ENCODE measurements at places on chromosomes 6 and 20.
A peak's percentile ranks its signal among the peaks of the same experiment; 100 is the strongest.

DNA sequence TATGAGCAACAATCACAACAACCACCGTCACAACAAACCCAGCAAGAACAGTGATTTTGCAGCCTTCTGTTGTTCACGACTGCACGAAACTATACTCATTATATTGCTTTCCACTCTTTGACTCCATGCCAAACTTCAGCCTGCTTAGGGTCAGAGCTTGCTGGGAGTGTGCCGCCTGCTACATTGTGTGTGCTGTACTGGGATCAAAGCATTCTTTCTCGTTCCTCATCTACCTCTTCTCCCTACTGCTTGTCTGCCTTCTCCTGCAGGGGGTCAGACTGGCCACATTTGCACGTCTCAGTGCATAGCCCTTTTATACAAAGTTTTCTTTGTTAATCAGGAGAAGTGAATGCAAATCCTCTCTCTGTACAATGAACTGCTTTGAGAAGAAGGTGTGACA, 401.6 kb upstream of the CITED2 start:
- no peak for DNase-seq

- no peak for DNase-seq
Observed at GRCh38 chr20:60803335-60804055, 448.6 kb upstream of the CDH4 start.

- no peak for DNase-seq
Observed at GRCh38 chr6:24659561-24659960, 7.1 kb downstream of the TDP2 start.

DNA sequence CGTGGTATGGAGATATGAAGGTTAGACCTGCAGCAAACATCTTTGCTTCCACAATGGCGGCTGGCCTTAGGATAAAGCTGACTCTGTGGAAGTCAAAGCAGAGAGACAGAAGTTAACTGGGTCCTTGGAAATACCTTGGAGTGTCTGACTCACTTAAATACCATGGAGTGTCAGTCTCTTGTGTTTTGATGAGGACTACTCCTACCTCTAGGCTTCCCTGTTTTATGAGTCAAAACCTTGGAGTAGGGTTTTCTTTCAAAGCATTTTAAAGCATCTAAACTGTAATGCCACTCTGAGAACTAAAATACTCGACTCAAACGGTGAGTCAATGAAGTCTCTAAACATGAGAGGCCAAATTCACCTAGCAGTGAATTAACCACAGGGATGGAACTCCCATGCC, 329.1 kb downstream of the SAMD5 start:
- DNase-seq, result no peak

DNA sequence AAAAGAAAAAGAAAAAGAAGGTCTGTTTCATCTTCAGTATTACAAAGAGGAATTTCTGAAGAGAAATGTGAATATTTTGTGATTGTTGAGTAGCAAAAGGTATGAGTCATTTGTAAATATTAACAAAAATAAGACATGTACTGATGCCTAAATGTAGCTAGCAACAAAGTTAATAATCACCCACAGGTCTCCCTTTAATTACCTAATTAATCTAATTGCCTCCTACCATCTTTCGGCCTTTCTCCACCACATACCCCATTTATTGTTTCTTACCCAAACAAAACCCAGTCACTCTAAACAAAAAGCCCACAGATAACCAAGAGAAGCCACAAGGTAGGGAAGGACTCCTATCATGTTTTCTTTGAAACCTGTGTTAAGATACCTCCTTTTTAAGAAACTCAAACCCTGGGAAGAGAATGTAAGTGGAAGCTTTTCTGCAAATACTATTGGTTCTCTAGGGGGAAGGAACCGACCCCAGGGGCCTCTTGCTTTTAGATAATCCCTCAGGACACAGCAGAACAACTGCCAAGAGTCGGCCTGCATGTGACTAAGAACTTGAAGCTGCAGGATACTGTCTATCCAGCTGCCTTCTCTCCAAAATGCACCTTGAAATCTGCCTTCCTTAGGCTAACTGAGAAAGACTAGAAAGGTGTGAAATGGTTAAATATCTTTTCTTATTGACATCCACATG, 16.1 kb upstream of the STK38 start:
- no peak for DNase-seq

- no peak for DNase-seq
Observed at GRCh38 chr6:42418724-42419123, 33.0 kb downstream of the TRERF1 start.

GRCh38 chr20:58665606-58666005, 14.5 kb downstream of the STX16 start:
- no peak for DNase-seq

DNA sequence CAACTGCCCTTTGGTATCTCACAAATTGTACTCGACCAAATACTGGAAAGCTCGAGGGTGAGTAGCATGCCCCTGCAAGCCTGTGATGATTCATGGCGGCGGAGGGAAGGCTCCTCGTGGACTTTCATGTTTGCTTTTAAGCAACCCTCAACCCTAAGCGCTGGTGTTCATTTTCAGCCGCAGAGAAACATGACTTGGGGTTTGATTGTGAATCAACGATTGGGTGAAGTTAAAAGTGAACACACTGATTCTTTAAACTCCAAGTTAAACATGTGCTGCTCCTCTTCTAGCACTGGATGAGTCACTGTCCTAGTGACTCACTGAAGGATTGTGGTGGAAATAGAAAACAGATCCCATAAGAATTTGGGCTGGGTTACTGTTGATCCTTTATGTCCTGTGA, 8.3 kb downstream of the CD109 start:
- peak; percentile 73 for DNase-seq

- no peak for DNase-seq
Observed at GRCh38 chr20:58699623-58700107, 7.1 kb downstream of the NPEPL1 start.

DNA sequence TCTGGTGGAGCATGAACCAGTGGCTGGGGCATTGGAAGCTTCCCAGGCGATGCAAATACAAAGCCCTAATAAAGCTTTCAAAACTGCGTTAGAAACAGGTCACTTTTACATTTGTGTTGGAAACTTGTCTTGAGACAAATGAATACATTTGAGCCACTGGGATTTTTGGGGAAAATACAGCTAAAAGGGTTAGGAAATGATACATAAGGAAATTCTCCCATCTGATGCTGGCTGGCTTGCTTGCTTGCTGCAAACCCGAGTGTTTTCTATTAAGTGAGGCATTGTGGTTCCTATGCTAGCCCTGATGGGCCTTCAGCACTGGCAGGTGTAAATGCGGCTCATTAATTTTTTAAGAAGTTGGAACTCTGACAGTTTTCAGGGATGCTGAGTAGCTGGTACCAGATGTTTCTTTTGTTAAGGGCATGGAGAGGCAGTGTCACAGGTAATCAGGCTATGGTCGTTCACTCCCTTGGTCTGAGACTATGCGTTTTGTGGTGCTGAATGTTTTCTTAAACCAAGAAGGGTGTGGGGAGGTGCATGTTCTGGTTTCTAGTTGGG, 35.2 kb downstream of the RREB1 start:
- DNase-seq, result no peak

- no peak for DNase-seq
Observed at GRCh38 chr6:3471711-3472110, 14.9 kb upstream of the SLC22A23 start.

DNA sequence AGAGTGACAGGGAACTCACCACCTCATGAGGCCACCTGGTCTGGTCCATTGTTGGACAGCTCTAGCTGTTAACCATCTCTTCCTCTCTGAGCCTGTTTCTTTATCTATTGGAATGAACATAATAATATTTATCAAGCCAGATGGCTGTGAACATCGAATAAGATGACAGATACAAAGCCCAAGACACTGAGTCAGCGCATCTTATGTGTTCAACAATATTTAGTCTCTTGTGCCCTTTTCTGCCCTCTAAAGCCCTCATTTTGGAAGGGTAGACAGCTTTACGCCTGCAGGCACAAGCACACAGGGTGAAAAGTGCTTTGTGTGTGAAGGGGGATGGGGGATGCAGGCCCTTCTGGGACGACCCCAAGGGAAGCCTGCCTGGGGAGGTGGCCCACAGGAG, 164.0 kb downstream of the GRM4 start:
- no peak for DNase-seq

GRCh38 chr20:23585449-23585807, 17.1 kb upstream of the CST9L start:
- DNase-seq, result no peak

DNA sequence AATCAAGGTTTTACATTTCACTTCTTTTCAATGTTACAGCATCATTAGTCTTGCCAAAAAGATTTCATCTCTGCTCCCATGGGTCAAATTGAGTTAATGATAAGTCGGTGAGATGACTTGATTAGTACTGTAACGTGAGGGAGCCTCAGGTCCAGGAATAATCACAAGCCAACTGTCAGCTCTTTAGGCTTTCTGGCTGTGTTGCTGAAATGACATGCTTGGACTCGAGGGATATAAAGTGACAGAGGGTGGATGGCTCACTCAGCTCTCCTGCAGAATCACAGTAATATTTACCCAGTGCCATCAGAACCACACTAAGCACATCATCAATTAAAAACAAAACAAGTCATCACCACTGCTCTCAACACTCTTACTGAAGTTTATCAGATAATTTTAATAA, 196.2 kb upstream of the THEMIS start:
- no peak for DNase-seq

GRCh38 chr6:163716690-163717089, 302.2 kb downstream of the QKI start:
- no peak for DNase-seq

DNA sequence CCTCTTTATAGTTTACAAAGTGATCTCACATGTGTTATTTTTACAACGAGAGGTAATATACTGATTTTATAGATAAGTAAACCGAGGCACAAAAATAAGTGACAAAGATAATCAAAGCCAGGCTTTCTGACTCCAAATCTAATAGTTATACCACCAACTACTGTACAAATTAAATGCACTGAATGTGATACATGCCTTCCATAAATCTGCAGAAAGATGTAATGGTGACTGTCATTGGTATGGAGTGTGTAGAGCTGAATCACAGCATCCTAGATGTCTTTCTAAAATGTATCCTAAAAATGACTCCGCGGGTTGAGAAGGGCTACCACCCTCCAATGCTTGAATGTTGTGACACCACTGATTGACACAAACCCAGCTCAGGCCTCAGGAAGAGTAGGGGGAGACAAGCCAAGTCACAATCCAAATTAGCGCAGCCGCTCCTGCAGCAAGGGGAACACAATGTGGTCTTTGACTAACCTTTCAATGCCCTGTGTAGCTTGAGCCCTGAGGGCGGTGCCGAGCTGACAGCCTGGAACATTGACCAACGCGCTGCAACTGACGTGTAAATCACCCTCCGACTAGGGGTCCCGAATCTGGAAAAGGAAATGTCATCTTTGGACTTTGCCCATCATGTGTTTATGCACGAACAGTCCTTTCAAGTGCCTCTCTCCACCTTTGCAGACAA, 136.8 kb downstream of the OLIG3 start:
- no peak for DNase-seq

DNA sequence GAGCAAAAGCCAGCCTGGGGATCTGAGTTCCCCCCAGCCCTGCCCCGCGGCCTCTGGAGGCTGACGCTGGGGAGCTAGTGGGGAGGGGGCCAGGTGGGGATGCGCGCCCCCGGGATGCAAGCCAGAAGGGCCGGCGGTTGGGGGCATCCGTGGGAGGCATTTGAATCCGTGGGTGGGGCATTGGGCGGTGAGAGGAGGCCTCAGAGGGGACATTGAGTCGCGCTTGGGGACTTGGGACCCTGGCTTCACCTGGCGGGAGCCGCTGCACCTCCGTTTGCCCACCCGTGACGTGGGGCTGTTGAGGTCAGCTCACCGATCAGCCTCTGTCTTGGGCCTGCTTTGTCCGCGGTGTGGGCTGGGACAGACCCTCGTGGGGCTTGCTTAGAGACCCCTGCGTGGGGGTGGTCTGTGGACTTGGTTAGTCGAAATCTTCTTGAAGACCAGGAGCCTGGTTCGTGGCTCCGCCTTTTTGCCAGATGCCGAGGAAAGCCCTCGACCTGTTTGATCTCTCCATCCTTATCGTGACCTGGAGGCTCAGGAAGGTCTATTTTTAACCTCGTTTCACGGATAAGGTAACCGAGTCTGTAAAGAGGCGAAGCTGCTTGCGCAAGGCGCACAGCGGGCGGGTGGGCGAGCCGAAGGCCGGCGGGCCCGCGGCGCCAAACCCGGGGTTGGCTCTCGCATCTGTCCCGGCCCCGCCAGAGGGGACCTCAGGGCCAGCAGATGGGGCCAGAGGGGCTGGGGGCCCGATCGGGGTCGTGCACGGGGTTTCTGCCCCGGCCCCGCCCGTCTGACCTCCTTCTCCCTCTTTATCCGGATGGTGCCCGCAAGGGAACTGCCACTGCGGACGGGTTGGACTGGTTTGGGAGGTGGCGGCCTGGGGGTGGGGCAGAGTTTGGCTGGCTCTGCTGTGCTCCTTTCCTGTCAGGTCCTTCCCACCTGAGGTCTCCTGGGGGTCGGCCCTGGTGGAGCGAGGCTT, 8.3 kb downstream of the FAM110A start:
- no peak for DNase-seq

DNA sequence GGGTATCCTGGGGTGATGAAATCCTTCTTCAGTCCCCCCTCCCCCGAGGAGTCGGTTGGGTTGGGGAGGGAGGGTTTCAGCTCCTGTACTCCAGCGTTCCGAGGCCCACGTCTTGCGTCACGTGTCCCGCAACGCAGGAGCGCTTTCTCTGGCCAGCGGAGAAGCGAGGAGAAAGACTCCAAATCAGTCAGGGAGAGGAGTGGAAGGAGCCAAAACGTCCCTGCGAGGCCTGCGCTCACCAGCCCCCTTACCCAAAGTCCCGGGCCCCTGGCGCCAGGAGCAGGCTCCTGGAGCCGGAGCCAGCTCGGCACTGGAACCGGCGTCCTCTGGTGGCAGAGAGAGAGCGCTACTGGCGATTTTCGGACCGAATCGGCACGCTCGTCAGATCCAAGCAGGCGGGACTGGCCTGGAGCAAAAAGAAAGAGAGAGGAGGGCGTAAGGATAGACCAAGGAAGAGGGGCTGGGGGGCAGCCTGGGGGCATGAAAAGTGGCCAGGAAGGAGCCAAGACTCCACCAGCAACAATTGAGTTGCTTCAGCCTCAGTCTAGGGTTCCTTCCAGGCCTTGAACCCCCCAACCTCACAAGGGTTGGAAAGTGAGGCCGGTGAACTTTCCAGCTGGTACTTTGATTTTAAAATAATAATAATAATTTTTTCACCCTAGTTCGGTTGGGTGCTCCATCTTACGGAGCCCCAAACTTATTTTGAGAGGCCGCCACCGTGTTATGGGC, at the start of gene GNAS:
GNAS (plus strand) TSS at position 174 of the 729 bp plus-strand sequence.
- DNase-seq, result no peak

- DNase-seq, result no peak
Observed at GRCh38 chr6:110705543-110705942, 109.7 kb downstream of the CDK19 start.

All from T1000 (cell line).